Heart right ventricle (tissue), 16 donors: ENCODE measurements at places on chromosomes 2 and 18.

- DNase-seq: no peak
Measured at GRCh38 chr2:110650346-110650745, 27.5 kb downstream of the BUB1 start.

DNA sequence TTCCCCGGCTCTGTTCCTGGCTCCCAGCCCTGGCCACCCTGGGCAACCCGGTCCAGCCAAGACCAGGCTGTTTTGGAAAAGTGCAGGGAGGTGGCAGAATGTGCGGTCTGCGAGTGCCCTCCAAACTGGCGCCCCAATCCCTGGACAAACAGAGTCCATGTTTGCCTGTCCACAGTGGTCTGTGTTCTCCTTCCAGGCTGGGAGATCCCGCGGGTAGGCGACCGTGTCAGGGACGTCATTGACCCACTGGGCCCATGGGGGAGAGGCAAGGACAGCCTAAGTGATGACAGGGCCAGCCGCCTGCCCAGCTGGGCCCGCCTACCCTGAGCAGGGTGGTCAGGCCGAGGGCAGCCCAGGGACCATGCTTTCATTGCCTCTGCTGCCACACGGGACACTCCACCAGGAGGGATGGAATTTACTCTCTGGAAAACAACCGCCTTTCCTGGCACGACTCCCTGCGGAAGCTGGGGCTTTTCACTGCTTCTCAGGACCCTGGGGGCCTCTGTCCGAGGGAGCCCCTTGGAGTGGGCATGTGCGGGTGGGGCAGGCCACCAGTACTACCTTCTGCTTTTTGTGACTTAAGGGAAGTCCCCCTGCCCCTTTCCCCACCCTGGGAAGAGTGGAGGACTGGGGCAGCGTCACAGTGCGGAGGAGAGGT, 20.1 kb downstream of the CYP26B1 start:
- DNase-seq: no peak

- DNase-seq: no peak
Measured at GRCh38 chr2:211513446-211513845, 957.0 kb downstream of the CPS1 start.

- no peak for DNase-seq
Measured at GRCh38 chr2:112793449-112793978, 9.2 kb upstream of the IL1A start.

DNA sequence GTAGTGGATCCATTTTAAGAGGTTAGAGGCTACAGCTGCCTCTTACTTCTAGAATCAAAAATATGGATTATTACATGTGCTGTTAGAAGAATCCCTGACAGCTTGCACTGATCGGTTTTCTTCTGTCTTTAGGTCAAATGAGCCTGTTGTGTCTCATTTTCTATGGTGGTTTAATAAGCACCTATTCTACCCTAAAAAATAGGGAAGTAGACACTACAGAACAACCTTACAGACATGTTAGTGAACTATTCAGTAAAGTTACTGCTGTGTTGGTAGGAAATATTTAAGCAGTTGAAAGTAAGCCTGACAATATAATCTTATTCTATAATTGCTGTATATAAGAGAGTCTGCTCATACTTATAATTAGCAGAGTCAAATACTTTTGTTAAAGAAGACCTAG, 168.5 kb upstream of the NOSTRIN start:
- no peak for DNase-seq

- DNase-seq: no peak
Measured at GRCh38 chr2:112304298-112304941, 29.0 kb downstream of the ZC3H6 start.

DNA sequence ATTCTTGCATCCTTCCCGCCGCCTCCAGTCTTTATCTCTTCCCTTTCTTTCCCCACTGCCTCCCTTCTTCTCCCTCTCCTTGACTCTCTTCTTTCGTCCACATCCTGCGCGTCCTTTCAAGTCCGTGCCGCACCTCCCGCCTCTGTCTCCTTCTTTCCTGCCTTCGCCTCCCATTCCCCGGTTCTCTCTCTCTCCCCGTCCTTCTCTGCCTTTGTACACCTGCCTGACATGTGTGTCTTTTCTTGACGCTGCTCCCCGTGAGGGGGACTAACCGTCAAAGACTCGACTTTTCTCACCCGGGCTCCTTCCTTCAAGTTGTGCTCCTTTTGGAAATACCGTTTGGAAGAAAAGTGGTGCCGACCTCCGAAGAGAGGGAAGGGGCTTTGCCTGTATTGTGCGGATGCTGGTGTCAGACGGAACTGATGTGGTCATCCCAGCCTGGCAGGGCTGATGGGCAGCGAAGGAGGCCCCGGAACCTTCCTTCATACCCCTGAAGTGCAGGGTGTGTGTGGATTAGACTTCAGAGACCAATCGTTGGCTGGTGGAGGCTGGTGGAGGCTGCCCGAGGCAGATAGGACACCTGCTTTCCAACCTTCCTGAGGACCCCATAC, 879 bp downstream of the TMEM178A start:
- no peak for DNase-seq

- DNase-seq: peak; percentile 33
Measured at GRCh38 chr2:179218848-179219594, 45.6 kb downstream of the SESTD1 start.

DNA sequence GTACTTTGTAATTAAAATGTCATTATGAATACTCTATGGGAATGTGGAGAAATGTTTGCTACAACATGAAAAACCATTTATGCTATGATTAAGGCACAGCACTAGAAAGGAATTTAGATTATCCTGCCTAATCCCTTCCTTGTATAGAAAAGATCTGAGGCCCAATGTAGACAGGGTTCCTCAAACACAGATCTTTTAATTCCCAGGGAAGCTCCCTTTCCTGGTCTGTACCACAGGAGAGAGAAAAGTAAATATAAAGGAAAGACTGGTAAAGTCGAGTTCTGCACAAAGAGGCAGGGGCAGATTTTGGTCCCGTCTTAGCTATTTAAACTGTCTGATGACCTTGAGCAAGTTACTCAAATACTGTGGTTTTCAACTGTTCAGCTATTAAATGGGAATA, 84.7 kb downstream of the ICA1L start:
- DNase-seq: no peak

DNA sequence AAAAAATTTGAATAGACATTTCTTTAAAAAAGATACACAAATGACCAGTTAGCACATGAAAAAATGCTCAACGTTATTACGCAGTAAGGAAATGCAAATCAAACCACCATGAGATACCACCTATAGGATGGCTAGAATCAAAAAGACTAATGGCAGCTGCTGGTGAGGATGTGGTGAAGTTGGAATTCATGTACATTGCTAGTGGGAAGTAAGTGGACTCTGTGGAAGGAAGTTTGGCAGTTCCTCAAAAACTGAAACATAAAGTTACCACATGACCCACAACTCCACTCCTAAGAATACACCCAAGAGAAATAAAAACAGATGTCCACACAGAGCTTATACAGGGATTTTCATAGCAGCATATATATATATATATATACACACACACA, 51.2 kb downstream of the MBP start:
- no peak for DNase-seq

DNA sequence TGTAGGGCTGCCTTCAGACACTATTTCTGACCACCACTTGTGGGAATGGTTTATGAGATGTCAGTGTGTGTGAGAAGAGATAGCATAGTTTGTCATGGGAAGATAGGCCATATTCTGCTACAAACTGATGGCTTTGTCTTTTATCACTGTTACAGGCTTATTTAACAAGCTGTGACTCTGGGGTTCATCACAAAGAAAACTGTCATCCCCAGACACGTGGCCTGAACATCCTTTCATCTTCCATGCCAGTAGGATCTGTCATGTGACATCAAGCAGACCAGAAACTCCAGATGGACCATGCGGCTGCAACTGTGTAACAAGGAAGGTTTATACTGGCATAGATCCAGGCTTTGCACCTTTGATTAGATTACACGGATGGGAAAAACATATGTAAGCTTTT, 128.6 kb upstream of the KCNH7 start:
- no peak for DNase-seq

DNA sequence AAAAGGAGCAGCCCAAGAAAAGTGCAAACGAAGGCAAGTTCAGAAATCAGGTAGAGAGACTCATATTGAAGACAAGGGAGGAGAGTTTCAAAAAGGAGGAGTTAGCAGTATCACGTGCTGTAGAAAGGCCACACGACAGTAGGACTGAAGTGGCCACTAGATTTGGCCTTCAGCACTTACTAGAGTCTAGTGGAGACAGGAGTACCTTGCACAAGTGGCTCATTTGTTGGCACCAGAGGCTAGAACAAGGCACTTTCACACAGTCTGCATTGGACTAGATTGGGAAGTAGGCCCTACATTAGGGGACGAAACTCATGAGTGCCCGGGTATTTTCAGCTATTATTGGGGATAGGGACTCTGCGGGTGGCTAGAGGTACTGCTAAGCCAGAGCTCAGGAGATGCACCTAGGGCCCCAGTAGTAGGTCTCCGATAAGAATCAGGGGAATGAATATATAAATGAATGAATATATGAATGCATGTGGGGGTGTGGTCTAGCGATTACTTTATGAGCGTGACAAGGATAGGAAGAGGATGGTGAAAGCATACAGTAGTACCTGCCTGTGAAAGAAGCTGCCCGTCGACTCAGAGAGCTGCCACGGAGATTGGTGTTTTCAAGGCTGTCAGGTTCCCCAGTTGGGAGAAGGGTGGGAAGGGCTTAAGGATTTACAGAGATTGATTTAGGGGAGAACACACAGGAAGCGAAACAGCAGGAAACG, 1.4 kb upstream of the NCOA1 start:
- no peak for DNase-seq

DNA sequence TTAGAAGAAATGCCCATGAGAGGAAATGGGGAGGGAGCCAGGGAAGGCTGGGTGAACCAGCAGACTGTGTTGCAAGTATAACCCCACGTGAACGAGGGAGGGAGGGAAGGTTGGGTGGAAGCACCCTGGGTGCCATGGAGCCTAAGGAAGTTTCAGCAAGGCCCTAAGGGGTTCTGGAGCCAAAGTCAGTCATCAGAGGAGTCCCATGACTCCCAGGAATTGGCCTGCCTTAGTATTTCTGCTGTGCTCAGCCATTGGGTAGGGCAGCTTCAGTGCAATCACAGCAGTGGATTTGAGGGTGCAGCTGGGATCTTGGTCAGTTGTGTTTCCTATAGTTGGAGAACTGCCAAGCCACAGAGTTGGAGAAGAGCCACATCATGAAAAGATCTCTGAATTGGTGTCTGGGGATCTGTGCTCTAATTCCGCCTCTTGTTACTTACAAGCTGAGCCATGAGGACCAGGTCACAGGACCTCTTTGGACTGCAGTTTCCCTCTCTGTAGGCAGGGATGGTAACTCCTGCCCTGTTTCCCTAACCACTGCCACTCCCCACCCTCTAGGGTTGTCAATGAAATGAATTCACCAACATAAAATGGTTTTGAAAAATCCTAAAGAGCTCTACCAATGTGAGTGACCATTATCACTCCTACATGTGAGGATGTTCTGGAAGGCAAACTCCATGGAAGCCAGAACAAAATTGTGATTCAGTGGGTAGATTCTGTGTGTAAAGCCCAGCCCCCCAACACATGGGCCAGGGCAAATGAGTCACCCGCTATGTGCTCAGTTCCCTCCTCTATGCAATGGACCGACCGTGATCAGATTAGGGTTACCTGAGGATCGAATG, 108.9 kb downstream of the CLIP4 start:
- DNase-seq: peak; percentile 34

DNA sequence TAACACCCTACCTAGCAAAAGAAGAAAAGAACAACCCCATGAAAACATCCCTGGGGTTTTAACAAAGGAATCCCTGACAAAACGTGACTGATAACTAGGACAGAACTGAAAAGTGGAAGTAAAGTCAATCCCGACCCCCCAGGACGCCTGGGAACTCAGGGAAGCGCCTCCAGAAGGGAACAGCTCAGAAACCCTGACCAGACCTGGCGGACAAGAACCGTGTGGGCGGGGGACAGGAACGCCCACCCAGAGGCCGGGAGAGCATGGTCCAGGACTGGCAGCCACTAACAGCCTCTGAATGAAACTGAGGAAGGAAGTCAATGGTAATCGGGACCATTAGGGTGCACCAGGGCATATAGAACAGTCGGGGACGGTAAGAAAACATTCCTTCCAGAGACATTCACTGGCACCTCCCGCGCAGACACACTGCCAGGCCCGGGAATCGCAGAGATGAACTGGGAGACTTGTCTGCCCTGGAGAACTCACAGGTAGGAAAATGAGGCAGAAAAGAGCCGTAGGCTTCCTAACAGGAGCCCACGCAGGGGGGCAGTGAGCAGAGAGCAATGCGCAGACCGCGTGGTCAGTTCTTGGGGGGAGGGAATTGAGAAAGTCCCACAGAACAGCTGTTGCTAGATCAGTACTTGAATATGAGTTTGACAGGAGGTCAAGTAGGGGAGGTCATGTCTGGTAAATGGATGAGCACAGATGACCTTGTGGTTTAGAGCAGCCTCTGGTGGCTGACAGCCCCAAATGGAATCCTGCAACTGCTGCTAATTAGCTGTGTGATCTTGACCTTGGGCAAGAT, 1.3 kb upstream of the TBC1D8 start:
- peak; percentile 65 for DNase-seq

GRCh38 chr18:10705786-10706185, 180.0 kb downstream of the NAPG start:
- no peak for DNase-seq

DNA sequence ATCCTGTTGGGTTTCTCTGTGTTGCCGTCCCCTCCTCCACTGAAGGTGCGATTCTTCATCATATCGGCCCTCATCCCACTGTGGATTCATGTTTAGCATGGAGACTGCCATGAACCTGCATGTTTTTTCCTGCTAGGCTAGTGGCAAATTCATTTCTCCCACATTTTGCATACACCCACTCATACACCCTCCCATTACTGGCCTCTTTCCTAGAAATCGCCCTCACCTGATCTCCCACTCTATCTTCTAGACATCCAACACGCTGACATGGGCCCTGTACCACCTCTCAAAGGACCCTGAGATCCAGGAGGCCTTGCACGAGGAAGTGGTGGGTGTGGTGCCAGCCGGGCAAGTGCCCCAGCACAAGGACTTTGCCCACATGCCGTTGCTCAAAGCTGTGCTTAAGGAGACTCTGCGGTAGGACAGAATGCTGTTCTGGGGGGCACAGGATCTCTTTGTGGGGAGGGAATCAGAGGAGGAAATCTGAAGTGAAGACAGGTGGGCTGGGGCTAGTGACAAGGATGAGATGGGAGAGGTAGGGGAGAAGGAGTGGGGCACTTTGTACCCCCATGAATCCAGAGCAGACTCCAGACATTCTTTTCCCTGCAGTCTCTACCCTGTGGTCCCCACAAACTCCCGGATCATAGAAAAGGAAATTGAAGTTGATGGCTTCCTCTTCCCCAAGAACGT, 17.7 kb downstream of the PRKAG3 start:
- no peak for DNase-seq

- DNase-seq: no peak
Measured at GRCh38 chr2:207469451-207469850, 60.3 kb upstream of the CREB1 start.

GRCh38 chr18:38028946-38029345, 463.3 kb upstream of the CELF4 start:
- no peak for DNase-seq

DNA sequence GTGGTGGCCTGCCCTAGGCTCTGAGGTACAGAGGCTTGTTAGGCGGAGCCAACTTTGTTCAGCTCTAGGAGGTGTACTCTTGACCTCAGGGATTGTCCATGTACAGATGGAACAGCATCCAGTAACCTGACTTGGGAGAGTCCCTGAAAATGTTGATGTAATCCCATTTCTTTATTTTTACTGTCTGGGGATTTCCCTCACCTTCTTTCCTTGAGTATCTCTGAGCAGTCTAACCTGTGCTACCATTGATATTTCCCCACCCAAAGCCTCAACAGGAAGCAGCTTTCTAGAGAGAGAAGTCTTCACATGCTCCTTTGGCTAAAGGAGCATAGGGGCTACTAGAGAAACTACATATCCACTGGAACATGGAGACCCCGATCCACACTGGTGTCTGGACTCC, 10.4 kb downstream of the IL36A start:
- DNase-seq: no peak
